ENCODE measurements at places on chromosomes 12 and 14.

- DNase-seq: no peak
Observed at GRCh38 chr14:90419200-90419599, 22.4 kb downstream of the CALM1 start.

DNA sequence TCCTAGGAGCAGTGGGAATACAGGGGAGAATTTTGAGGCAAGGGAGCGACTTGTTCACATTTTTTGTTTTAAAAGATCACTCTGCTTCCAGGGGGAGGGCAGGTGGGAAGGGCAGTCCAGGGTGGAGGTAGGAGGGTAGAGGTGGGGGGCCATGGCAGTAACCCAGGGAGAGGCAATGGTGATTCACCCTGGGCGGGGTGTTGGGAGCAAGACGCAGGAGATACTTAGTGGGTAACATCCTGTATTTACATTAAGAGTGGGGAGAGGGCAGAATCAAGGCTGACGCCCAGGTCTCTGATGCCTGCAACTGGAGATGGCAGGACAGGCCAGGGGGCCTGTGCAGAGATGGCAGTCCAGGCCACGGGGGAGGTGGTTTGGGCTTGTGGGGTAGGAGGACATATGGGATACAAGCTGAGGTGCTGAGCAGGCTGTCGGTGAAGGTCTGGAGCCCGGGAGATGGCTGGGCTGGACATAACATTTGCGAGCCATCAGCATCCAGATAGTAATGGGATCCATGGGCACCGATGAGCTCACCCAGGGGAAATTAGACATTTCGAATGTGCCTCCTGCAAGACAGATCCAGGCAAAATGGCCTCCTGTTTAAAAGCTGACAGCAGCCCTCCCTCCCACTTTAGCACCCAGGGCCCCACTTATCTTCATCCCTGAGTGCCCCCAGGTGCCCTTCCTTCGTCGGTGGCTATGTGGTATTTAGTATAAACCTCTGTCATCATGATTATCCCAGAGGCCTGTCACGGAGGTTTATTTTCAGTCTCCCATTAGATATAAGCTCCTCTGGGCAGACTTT, 9.3 kb downstream of the EML1 start:
- no peak for DNase-seq

GRCh38 chr14:35234012-35234805, 58.0 kb upstream of the PSMA6 start:
- DNase-seq: no peak

- no peak for DNase-seq
Observed at GRCh38 chr12:25308756-25309155, 58.0 kb upstream of the KRAS start.

- no peak for DNase-seq
Observed at GRCh38 chr14:39264558-39264957, 30.8 kb downstream of the MIA2 start.

- DNase-seq: no peak
Observed at GRCh38 chr12:64526859-64527258, 74.9 kb downstream of the TBK1 start.

DNA sequence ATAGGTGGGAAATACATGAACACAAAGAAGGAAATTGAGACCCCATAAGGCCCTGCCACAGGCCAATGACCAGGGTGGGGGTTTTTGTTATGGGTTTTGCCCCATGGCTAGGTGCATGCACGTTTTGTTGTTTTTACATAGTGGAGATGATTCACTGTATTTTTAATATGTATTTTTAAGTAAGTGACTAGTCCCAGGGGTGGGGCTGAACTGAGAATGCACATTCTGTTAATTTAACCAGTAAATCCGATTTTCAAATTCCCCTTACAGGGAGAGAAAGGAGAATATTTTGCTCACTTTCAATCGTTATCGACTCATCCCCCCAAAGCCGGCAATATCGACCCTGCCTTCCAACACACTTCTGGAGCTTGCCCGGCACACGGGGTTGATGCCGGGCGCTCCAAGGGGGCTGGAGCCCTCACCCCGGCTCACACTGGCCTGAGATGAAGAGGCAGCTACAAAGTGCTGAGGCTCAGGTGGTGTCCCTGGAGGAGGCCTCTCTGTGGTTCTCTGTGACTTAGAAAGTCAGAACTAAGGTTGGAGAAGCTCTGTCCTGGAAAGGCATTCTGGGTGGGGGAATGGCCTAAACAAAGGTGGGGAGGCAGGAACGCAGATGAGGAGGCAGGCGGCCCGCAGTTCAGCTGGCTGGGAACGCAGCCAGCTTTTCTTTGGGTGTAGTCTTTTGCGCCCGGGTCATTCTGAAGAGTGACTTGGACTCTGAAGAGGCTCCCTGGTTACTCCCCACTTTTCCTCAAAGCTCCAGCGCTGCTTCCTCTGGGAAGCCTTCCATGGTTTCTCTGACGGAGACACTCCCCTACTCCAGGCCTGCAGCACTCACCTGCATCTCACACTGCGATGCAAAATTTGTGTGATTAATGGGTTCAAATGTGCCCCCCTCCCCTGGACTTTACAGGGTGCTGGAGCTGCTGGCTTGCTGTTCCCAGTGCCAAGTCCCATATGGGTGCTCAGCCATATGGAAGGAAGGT, 50.7 kb upstream of the DLK1 start:
- DNase-seq: no peak

DNA sequence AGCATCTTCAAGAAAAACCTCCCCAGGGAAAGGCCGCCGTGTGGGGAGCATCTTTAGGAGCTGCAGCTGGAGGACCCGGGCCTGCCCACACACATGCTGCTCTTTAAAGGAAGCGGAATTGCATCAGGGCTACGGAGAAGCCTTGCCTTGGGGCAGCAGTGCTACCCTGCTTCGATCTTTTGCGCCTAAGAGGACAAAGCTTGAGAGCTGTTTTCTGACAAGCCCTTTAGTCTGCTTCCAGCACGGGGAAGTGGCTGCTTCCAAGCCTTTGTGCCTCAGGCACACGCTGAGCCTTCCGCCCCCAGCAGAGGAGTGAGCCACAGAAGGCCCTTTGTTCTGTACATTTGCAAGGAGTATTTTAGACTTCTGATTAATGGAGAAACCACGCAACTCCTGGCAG, 31.5 kb downstream of the COA8 start:
- peak; percentile 25 for DNase-seq

DNA sequence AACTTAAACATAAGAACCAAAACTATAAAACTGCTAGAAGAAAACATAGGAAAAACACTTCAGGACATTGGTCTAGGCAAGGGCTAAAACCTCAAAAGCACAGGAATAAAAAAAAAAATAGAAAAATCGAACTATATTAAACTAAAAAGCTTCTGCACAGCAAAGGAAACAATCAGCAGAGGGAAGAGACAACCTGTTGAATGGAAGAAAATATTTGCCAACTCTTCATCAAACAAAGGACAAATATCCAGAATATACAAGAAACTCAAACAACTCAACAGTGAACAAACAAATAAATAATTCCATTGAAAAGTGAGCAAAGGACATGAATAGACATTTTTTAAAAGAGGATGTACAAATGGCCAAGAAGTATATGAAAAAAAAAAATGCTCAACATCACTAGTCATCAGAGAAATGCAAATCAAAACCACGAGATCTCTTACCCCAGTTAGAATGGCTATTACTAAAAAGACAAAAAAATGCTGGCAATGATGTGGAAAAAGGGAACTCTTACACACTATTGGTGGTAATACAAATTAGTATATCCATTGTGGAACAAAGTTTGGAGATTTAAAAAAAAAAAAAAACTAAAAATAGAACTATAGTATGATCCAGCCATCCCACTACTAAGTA, 152.0 kb downstream of the NDUFA12 start:
- DNase-seq: no peak

GRCh38 chr12:58347188-58347587, 405.8 kb downstream of the ATP23 start:
- no peak for DNase-seq

- DNase-seq: no peak
Observed at GRCh38 chr12:91610561-91610960, 427.9 kb upstream of the DCN start.

- no peak for DNase-seq
Observed at GRCh38 chr14:72907886-72908285, 14.0 kb upstream of the DPF3 start.

DNA sequence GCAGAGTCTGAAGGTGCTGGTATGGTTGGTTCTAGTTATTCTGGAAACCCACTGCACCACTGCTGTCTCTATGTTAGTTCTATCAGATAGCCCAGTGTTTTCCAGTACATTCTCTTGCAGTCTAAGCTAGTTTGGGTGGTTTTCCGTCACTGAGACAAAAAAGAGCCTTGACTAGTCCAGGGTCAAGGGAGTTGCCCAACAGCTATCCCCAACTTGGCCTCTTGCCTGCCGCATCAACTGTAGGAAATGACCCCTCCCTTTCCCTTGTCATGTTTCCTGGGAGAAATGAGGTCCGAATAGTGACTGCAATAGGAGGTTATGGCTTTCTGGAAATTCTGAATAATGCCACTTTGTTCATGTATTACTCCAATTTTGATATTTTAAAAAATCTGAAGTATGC, 160.4 kb downstream of the EFCAB11 start:
- no peak for DNase-seq

DNA sequence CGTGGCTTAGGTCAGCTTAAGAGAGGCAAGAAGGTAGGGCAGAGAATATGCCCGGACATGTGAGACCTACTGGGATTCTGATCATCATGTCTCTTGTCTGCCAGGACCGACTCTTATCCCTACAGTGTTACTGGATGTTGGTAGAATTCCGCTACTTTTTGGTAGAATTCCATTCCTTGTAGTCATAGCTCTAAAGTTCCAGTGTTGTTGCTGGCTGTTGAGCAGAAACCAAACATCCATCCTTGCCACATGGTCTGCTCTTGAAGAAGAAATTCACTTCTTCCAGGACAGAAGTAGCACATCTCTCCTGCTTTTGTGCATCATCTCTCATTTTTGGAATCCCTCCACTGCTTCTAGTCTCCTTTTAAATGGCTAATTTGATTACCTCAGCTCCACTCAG, 453.7 kb downstream of the RPL10L start:
- no peak for DNase-seq

GRCh38 chr12:112537710-112538396, 119.1 kb downstream of the PTPN11 start:
- no peak for DNase-seq

- no peak for DNase-seq
Observed at GRCh38 chr14:64806202-64806861, 73.4 kb downstream of the SPTB start.

DNA sequence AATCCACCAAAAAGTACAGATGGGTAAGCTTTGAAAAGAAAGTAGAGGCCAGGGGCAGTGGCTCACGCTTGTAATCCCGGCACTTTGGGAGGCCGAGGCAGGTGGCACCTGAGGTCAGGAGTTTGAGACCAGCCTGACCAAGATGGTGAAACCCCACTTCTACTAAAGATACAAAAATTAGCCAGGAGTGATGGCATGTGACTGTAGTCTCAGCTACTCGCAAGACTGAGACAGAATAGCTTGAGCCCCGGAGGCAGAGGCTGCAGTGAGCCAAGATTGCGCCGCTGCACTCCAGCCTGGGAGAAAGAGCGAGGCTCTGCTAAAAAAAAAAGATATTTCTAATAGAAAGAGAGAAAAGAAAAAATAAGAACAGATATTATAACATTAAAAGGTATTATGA, 134.2 kb upstream of the SLCO1C1 start:
- no peak for DNase-seq

DNA sequence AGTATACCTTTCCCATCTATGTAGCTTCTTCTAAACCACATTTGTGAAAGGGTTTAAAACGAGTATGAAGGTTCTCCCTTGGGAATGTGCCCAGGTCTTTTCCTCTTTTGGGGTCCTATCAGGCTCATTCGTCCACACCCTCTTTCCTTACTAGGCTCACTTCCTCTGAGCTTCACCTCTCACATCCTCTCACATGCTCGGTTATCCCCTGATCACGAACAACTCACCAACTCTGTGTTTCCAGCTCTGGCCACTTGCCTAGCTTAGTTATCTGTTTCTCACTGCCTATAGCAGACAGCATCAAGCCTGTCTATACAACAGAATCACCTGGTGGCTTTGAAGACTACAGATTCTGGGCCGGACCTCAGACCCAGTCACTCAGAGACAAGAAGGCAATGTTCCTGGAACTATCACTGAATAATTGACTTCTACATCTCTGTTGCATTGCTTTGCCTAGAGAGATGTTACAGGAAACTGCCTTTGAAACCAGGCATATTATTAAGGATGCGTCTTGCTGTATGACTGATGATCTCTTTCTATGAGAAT, 158.2 kb downstream of the FOXN3 start:
- DNase-seq: no peak

DNA sequence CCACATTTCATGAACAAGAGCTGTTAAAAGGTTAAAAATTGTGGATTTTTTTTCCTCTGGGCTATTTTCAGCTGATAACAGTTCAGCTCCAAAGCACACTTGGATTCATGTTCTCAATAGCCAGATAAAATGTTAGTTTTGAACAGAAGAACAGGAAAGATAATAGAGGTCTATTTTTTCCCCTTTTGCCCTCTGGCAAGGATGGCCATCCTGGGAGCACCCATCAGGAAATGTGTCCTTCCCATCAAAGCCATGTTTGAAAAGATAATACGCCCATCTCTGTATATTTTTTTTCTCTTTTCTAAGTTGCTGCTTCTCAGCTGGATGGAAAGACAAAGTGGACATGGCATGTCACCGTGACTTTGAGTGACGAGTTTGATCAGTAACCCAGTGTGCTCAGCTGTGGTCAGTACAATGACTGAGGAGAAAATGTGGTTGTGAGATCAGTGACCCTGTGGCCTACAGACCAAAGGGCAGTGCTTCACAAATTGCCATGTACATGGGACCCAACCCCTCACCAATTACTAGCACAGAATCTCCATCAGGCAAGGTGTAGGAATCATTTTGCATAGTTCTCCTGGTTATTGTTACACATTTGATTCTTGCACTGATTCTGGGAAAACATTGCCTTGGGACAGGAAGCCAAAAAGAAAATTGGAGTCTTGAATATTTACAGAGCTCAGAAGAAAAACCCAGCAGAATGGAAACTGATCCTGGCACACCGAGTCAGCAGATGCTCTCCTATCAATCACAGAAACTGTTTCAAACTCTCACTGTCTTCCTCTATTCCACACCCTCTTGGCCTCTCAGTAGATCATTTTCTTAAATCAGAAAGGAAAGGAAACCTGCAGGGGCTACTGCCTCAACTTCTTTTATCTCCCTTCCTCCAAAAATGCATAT, 64.3 kb downstream of the ANO6 start:
- DNase-seq: no peak

DNA sequence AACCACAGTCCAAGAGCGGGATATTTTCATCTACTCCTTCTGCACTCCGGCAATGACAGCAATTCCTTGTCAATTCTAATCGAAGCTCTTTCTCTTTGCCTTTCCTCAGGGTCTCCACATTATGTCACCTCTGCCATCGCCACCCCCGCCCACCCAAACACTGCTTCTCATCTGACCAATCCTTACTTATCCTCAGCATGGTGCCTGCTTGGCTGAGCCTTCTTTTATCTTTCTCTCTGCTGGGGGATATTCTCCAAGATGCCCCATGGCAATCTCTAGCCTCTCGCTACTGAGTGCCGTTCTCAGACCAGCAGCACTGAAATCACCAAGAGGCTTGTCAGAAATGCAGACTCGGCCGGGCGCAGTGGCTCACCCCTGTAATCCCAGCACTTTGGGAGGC, 100.6 kb downstream of the PTPRB start:
- no peak for DNase-seq

DNA sequence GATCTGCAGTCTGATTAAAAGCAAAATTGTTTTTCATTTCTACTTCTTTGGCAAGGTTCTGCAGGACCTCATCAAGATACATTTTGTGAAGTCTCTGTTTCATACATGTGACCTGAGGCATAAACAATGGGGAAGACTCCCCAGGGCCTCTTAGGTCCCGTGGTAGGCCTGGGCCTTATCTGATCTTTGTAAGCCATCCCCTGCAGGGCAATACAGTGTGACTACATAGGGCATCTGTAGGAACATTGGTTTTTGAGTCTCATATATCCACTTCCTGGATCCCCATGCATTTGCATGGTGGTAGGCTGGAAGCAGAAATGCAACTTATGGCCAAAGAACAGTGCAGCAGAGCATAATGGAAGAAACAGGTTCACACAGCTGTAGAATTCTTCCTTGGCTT, 6.0 kb downstream of the FAR2 start:
- DNase-seq: no peak
